ENCODE measurements at places on chromosomes 4 and X.
A peak's percentile ranks its signal among the peaks of the same experiment; 100 is the strongest.

DNA sequence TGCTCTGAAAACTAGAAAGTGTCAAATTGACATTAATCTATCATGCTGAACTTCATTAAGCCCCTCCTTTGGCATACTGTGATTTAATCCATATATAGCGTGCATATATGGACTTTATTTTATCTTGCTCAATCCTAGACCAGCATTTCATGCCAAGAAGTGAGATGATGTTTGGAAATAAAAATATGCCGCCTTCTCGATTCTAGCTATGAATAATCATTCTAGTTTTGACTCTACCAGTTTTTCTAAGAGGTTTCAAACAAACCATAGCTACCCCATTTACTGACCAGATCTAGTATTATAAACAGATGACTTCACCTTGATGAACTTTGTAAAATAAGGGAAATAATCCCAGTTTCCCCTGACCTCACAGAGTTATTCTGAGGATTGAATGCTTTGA lies 95.0 kb downstream of the ARX start:
- DNase-seq = no peak

DNA sequence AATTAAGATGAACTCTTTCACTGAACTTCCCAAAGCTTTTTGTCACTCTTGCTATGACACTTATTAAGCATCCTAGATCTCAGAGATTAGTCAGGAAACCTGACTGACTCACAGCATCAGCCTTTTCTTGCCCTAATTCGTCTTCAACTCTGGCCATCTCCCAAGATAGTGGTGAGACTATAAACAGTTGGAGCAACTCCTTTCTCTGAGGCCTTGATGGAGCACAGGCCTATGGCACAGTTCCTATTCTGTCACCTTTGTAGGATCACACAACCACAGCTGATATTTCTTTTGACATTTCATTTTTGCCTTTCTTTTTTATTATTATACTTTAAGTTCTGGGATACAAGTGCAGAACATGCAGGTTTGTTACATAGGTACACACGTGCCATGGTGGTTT lies 217.6 kb downstream of the PRR32 start:
- peak; percentile 54 for DNase-seq

- DNase-seq = no peak
Observed at GRCh38 chr4:29199025-29199424, 1521.1 kb upstream of the PCDH7 start.

- DNase-seq = no peak
Observed at GRCh38 chr4:134298313-134298712, 96.7 kb upstream of the PABPC4L start.

- no peak for DNase-seq
Observed at GRCh38 chrX:37679888-37680287, 5.7 kb upstream of the XK start.

GRCh38 chrX:145613894-145614293 lies 203.7 kb upstream of the SLITRK2 start:
- peak; percentile 0 for DNase-seq

DNA sequence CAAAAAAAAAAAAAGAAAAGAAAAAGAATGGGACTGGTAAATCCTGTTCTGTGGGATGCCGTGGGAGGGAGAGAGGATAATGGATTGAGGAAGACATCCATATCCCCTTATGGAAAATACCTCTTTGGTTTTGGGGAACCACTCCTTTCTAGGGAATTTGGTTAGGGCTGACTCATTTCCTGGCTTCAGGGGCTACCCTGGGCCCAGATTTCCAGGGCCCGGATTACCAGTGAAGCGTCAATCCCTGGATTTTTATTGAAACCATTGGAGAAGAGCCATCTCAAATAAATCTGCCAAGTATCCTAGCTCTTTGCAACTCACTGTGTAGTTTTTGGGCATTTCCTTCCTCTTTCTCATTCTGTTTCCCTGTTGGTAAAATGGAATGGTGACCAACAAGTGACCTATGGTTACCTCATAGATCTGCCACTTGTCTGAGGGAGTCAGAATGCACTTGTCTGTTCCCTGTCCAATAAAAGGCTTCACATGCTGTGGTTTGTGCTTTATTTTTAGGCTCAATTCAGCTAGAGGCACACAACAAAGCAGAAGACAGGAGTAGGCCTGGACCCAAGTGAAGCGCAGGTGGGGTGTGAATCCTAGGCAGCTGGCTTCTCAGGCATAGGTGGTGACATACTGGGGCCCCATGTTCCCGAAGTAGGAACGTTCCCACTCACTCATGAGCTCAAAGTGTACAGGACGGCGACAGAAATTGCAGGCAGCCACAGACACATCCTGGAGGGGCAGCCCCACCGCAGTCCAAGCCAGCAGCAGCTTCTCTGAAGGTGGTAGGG lies 8.6 kb downstream of the APEX2 start:
- peak; percentile 47 for DNase-seq

DNA sequence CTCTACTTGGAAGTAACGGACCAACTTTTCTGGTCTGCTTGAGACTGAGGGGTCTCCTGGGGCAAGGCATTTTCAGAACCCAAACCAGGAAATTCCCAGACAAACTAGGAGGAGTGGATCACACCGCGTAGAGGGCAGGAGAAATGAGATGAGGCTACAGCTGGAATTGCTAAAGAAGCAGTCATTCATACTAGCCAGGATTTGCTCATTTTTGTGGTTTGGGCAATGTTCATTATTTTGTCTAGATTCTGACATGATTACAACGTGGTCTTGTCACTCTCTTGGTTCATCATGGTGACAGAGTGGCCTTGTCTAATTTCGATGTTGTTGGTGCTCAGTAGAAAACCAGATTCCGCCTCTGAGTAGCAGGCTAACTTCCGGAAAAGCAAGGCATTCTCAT lies 63.2 kb downstream of the BANK1 start:
- peak; percentile 58 for DNase-seq

DNA sequence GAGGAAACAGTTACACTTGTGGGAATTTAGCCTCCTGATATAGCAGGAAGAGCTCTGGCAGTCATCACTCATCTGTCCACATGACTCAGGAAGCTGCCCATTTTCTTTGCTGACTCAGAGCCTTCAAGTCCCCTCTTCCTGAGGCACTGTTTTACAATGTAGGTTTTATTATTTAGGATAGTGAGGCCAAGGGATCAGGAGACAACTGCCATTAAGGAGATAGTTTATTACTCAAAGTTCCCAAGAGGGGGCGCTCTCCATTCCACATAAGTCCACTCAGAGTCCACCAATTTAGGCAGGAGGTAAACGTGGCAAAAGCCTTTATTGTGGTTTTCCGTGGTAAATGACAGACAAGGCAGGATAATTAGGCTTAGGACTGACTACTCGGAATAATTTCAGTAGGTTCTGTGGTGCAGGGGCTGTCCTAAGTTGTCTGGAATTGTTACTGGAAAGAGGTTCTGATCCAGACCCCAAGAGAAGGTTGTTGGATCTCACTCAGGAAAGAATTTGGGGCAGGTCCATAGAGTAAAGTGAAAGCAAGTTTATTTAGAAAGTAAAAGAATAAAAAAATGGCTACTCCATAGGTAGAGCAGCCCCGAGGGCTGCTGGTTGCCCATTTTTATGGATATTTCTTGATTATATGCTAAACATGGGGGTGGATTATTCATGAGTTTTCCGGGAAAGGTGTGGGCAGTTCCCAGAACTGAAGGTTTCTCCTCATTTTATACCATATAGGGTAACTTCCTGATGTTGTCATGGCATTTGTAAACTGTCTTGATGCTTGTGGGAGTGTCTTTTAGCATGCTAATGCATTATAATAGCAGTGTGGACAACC lies 96.0 kb upstream of the RAB40AL start:
- DNase-seq = peak; percentile 49

DNA sequence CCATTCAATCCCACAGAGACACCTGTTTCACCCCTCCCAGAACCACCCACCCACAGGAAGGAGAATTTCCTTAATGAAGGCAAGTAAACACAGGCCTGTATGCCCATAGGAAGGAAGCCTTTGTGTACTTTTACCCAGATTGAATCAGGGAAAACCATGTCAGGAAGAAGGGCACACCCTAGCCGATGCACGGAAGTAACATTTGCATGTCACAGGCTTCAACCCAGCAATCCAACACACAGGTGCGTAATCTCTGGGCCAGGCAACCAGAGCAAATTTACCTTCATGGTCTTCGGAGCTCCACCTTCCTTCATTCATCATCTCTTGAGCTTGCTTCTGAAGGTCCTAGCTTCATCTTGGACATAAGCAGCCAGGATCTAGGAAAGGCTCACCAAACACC lies 206.3 kb downstream of the SHROOM3 start:
- DNase-seq = no peak

GRCh38 chrX:78653118-78653822 lies 5.9 kb downstream of the RTL3 start:
- peak; percentile 89 for DNase-seq

DNA sequence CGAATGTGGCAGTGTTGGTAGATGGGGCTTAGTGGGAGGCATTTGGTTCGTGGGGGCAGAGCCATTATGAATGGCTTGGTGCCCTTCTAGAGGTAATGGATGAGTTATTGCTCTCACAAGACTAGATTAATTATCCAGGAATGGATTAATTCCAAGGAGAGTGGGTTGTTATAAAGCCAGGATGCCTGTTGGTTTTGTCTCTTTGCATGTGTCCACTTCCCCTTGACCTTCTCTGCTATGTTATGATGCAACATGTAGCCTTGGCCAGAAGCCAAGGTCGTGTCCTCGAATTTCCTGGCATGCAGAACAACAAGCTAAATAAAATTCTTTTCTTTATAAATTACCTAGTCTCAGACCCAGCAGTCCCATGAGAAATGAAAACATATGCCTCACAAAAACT lies 111.2 kb upstream of the PLS3 start:
- peak; percentile 19 for DNase-seq

DNA sequence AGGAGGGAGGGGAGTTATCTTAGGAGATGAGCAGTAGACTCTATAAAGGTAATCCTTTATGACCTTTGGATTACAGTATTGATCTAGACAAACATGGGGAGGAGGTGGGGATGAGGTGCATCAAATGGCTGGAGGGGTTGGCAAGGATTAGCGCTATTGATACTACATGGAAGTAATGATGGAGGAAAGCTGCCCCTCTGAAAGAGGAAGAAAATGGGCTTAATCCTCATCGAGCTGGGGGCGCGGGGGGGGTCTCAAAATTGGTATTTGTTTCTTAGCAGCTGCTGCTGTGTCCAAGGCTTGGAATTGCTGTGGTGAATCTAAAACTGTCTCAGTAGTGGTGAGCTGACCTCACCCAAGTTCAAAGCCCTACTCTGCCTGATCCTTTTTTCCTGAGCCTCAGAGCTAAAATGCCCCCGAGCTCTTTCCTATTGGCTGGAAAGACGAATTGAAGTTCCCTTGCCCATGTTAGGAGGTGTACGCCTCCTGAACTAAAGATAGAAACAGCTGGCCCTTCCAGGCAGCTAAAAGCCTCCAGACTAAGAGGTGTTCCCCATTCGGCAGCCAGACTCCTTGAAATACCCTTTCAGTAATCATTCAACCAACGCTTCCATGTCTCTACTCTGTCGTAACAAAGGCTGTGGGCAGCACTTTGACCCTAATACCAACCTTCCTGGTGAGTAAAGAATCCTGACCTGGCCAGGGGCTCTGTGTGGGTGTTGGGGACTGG lies at the start of gene ITGB1BP2:
Gene ITGB1BP2, plus strand, starts transcription at position 556 of the 730 bp plus-strand sequence. Its CDS starts 57 bp downstream, at position 613.
- peak; percentile 40 for DNase-seq

GRCh38 chr4:121950680-121951520 lies 960 bp downstream of the TRPC3 start:
- DNase-seq = peak; percentile 36

DNA sequence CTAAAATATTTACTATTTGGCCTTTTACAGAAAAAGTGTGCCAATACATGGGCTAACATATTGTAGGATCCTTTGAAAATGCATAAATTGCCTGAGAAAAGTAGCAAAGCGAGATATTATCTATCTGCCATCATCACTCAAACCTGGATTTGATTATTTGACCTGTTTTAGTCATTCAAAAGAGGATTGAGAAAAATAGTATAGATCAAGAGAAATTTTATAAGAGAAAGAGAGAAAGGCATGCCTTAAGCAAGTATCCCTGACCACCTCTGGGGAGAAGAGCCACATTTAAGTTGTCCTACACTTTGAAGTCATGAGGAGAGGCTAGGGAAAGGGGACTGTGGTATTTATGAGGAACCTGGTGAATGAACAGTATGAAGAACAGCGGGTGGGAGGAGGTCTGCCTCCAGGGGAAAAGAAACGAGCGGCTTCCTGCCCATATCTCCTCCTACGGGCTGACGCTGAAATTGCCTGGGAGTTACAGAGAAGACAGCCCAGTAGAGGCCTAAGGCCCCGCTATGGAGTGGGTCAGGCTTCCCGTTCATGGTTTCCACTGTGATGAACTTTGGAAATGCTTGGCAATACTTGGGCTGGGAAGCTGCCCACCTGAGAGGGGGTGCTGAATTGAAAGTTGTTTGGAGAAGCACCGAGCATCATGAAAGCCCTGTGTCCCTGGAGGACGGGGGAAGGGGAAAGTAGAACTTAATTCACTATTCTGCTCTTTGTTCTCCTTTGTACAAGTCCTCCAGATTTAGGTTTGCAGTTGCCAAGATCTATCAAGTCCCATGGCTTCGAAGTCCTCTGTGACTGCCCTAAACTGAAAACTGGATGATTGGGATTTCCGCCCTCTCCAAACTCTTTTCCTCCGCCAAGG lies 106.9 kb upstream of the ACSL4 start:
- peak; percentile 67 for DNase-seq

- DNase-seq = no peak
Observed at GRCh38 chr4:59936566-59936965, 1263.6 kb upstream of the ADGRL3 start.

- peak; percentile 21 for DNase-seq
Observed at GRCh38 chrX:123797543-123798447, 62.1 kb upstream of the XIAP start.

GRCh38 chr4:183431614-183432013 lies 12.8 kb upstream of the CDKN2AIP start:
- no peak for DNase-seq

GRCh38 chr4:770022-770421 lies 55.9 kb downstream of the CPLX1 start:
- DNase-seq = no peak

- DNase-seq = peak; percentile 21
Observed at GRCh38 chr4:111330786-111331185, 707.9 kb upstream of the PITX2 start.

GRCh38 chrX:137194164-137194563 lies 160.4 kb upstream of the GPR101 start:
- peak; percentile 1 for DNase-seq

- DNase-seq = no peak
Observed at GRCh38 chr4:132383571-132384199, 765.4 kb upstream of the PCDH10 start.

DNA sequence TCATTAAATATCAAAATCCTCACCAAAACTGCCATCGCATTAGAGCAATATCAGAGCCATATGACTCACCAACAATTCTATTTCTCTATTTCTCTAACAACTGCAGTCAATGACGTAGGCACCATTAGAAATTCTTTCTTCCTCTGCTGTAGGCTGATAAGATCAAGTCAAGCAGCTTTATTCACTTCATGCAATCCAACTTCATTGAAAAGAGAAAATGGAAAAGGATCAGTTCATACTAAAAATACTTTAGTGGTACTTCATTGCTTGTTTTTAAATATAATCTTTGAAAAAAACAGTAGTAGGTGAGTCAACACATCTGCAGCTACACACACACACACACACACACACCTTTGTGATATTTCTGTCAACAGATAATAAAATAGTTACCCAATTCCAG lies 345.3 kb upstream of the TENM3 start:
- DNase-seq = peak; percentile 81

Data from fibroblast of skin of right biceps (primary cell).